Heart left ventricle (tissue), 16 donors: ENCODE measurements at places on chromosomes 6 and 20. TPM values are rescaled to one million over a fixed set of nuclear protein-coding genes. Genes with fewer than 3 reads are reported as not detected.

GRCh38 chr6:5450073-5450472 lies 188.8 kb downstream of the FARS2 start:
- no peaks in the 10 kb centered on the region for H3K36me3 ChIP-seq
- no peak overlapping the region for H3K27ac ChIP-seq
- H3K27me3 ChIP-seq = no peaks in the 10 kb centered on the region

GRCh38 chr20:59006167-59006863 lies 739 bp downstream of the CTSZ start:
- H3K4me3 ChIP-seq = peak overlapping the region; percentile 95
- peaks cover under 1% of the 10 kb centered on the region for H3K36me3 ChIP-seq

- H3K27ac ChIP-seq = no peak overlapping the region
- H3K4me1 ChIP-seq = peaks cover 6% of the 10 kb centered on the region
- no peak for DNase-seq
- no peaks in the 10 kb centered on the region for H3K27me3 ChIP-seq
- no peak overlapping the region for H3K4me3 ChIP-seq
Observed at GRCh38 chr6:150636808-150637207, 37.1 kb downstream of the PLEKHG1 start.

GRCh38 chr6:15493437-15494168 lies 169.2 kb downstream of the DTNBP1 start:
- no peak for DNase-seq
- no peak overlapping the region for H3K4me3 ChIP-seq
- no peak overlapping the region for H3K27ac ChIP-seq
- peaks cover 13% of the 10 kb centered on the region for H3K36me3 ChIP-seq
- peaks cover 35% of the 10 kb centered on the region for H3K4me1 ChIP-seq

- no peaks in the 10 kb centered on the region for H3K4me1 ChIP-seq
- H3K27ac ChIP-seq = no peak overlapping the region
- no peaks in the 10 kb centered on the region for H3K36me3 ChIP-seq
- no peak overlapping the region for H3K4me3 ChIP-seq
- no peak for DNase-seq
- H3K27me3 ChIP-seq = no peaks in the 10 kb centered on the region
Observed at GRCh38 chr6:63317641-63318040, 2.1 kb downstream of the LGSN start.

DNA sequence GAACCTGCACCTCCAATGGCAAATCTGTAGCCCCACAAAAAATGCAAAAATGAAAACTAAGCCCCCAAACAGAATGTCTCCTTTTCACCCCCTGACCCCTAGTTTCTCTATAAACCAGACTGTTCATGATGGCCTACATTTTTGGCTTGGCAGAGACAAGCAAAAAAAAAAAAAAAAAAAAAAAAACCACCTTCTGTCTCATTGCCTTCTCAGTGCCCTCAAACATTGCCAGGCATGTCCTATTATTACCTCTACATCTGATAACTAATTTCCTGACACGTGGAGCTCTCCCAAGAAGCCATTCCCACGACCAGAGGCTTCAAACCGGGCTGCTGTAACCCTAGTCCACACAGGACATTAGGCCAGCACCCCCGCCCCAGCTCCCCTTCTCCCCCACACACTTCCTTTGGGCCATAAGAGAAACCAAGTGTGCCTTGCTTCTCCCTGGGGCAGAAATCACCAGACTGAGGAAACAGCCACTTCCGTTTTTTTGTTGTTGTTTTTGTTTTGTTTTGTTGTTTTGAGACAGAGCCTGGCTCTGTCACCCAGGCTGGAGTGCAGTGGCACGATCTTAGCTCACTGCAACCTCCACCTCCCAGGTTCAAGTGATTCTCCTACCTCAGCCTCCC lies 65.4 kb downstream of the GPR6 start:
- H3K4me1 ChIP-seq = no peaks in the 10 kb centered on the region
- no peak overlapping the region for H3K27ac ChIP-seq
- H3K27me3 ChIP-seq = no peaks in the 10 kb centered on the region
- no peaks in the 10 kb centered on the region for H3K36me3 ChIP-seq
- no peak for DNase-seq
- H3K4me3 ChIP-seq = no peak overlapping the region

DNA sequence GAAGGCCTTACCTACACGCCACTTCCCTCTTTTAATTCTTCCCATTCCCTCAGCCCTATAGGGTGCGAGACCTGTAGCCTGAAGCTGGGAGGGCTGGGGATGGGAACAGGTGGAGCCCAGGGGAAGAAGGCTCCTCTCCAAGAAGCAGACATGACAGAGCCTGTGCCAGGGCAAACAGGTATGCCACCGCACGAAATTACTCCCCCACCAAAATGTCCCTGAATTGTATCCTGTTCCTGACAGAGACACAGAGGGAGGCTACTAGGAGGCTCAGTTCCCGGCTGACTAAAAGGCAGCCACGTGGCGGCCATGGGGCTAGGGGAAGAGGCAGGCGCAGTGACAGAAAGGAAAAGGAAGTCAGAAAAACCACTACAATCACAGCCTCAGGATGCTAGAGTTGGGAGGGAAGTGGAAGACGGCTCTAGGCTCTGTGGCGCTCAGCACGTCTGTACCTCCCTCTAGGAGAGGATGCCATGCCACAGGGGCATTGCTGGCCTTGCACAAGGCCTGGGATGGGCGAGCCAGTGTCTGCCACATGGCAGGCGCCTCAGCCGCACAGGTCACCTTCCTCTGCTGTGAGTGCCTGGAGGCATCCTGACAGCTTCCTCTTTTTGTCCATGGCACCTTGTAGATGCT lies 27.7 kb downstream of the TFEB start:
- H3K4me3 ChIP-seq = no peak overlapping the region
- no peak for DNase-seq
- no peaks in the 10 kb centered on the region for H3K27me3 ChIP-seq
- H3K27ac ChIP-seq = peak overlapping the region; percentile 71

DNA sequence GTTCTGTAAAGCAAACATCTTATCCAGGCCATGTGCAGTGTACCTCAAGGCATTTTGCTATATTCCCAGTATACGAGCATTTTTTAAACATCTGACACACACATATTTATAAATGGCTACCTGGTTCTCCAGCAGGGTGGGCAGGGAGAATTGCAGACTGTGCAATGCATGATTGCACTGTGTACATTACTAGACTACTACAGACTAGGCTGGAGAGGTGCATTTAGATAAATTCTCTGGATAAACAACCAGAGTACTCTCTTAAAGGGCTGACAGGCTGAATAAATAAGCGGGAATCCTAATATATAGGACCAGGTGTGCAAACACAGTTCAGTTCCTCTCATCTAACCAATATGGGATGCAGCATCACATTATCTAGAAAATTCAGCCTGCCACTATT lies 428.3 kb upstream of the ARID1B start:
- no peaks in the 10 kb centered on the region for H3K4me1 ChIP-seq
- H3K4me3 ChIP-seq = no peak overlapping the region
- H3K27ac ChIP-seq = no peak overlapping the region

DNA sequence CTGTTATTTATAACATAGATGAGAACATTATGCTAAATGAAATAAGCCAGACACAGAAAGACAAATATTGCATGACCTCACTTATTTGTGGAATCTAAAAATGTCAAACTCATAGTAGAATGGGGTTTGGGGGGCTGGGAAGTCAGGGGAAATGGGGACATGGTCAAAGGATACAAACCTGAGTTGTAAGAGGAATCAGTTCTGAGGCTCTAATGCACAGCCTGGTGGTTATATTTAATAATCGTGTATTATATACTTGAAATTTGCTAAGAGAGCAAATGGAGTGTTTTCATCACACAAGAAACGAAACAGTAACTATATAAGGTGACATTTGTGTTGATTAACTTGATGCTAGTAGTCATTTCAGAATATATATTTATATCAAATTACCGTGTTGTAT lies 40.8 kb upstream of the GFOD1 start:
- peaks cover 30% of the 10 kb centered on the region for H3K4me1 ChIP-seq
- no peak overlapping the region for H3K4me3 ChIP-seq
- DNase-seq = no peak

- H3K4me1 ChIP-seq = no peaks in the 10 kb centered on the region
- DNase-seq = no peak
- H3K36me3 ChIP-seq = no peaks in the 10 kb centered on the region
- H3K27me3 ChIP-seq = no peaks in the 10 kb centered on the region
Observed at GRCh38 chr6:169044381-169045230, 209.0 kb downstream of the THBS2 start.

DNA sequence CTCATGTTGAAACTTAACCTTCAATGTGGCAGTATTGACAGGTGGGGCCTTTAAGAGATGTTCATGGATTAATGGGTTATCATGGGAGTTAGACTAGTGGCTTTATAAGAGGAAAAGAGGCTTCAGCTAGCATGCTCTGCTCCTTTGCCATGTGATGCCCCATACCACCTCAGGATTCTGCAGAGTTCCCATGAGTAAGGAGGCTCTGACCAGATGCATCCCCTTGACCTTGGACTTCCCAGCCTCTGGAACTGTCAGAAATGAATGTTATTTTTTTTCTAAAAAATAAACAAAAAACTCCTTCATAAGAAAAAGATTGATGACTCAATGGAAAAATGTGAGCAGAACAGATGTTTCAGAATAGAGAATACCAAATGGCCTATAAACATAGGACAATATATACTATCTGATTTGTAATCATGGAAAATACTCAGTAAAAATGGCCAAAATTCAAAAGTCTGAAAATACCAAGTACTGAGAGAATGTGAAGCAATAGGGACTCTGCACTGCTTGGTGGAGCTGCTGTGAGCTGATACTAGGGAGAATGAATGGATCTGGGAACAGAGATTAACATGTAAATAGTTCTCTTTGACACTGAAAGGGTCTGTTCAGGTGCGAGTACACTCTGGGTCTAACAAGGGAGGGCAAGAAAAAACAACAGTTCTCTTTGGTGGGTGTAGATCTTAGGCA lies 7.4 kb upstream of the TRIM39 start:
- H3K27ac ChIP-seq = no peak overlapping the region
- H3K4me3 ChIP-seq = no peak overlapping the region
- DNase-seq = no peak
- H3K27me3 ChIP-seq = no peaks in the 10 kb centered on the region
- H3K36me3 ChIP-seq = peaks cover 11% of the 10 kb centered on the region

DNA sequence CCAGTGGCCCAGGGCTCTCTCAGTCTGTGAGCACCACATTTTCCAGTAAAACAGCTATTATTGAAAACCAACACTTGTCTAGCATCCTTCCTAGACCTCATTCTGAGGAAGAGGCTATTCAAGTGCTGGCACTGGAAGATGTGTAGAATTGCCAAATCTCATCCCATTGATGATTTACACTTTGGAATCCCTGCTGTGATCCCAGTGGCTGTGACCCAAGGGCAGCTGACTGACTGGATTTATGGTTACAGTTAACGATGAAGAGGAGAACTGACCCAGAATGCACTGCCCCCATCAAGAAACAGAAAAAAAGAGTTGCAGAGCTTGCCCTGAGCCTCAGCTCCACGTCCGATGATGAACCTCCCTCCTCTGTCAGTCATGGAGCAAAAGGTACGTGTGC lies 2.4 kb downstream of the CMTR1 start:
- H3K27me3 ChIP-seq = no peaks in the 10 kb centered on the region
- H3K27ac ChIP-seq = no peak overlapping the region
- DNase-seq = no peak
- H3K4me3 ChIP-seq = no peak overlapping the region
- peaks cover 48% of the 10 kb centered on the region for H3K36me3 ChIP-seq
- H3K4me1 ChIP-seq = peaks cover 29% of the 10 kb centered on the region

- H3K27ac ChIP-seq = no peak overlapping the region
- H3K4me1 ChIP-seq = peaks cover 19% of the 10 kb centered on the region
- no peak for DNase-seq
- H3K4me3 ChIP-seq = no peak overlapping the region
- no peaks in the 10 kb centered on the region for H3K27me3 ChIP-seq
- no peaks in the 10 kb centered on the region for H3K36me3 ChIP-seq
Observed at GRCh38 chr6:11331111-11331510, 98.6 kb upstream of the NEDD9 start.

DNA sequence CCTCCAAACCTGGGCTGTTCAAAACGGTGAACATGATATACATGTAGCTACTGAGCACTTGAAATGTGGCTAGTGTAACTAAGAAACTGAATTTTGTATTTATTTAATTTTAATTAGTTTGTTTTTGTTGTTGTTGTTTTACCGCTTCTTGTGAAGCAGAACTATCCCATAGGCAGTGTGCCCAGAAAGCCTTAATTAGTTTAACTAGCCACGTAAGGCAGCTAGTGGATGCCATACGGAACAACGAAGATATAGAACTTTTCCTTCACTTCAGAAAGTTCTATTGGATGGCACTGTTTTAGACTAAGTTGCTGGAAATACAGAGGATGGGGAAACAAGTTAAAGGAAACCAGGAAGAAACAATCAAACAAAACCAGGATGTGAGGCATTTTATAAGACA lies 70.6 kb downstream of the NUDT3 start:
- peaks cover 47% of the 10 kb centered on the region for H3K4me1 ChIP-seq
- H3K4me3 ChIP-seq = no peak overlapping the region
- H3K36me3 ChIP-seq = no peaks in the 10 kb centered on the region
- H3K27ac ChIP-seq = no peak overlapping the region
- DNase-seq = no peak

DNA sequence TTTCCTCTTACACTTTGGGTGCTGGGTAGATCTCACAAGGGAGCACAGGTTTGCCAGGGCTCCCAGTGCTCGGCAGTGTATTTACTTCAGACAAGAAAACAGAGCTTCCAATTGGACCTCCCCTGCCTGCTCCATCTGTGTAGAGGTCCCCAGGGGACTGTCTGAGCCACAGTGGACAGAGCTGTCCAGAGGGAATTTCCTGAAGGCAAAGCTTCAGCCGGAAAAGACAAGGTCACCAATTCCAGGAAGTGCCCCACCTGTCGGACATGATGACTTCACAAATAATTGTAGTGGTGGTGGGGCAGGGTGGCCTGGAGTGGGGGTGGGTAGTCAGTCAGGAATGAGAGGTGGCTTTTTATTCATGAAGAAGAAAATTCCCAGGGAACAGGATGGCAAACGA lies 18.6 kb downstream of the ADGRF5 start:
- DNase-seq = peak; percentile 68
- no peaks in the 10 kb centered on the region for H3K27me3 ChIP-seq
- no peaks in the 10 kb centered on the region for H3K36me3 ChIP-seq
- no peaks in the 10 kb centered on the region for H3K4me1 ChIP-seq

DNA sequence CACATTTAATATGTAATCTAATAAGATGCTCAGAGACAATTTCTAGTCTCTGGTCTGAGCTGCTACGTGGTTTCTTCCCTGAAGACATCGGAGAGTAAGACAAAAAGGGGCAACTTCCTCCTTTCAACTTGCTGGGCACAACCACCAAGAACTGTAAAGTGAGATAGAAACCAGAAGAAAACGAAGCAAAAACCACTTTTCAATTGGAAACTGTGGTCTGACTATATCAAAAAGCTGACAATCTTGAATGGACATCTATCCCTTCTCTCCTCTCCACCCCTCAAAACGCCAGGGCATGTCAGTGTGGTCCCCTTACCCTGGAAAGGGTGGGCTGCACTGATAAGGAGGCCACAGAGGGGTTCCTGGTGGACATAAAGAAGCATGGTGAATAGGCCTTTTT lies 269.1 kb downstream of the CD83 start:
- H3K27me3 ChIP-seq = no peaks in the 10 kb centered on the region
- no peak for DNase-seq
- no peak overlapping the region for H3K4me3 ChIP-seq
- H3K27ac ChIP-seq = no peak overlapping the region
- no peaks in the 10 kb centered on the region for H3K36me3 ChIP-seq

BTBD3 gene
- 23.2 TPM for total RNA-seq

C6orf15 gene
- total RNA-seq = not detected

FOXF2 gene
- 0.09 TPM for total RNA-seq

CST5 gene
- not detected for total RNA-seq

RPP40 gene
- total RNA-seq = 3.6 TPM

ARMH2 gene
- not detected for total RNA-seq

FAM83C gene
- not detected for total RNA-seq

NR2E1 gene
- total RNA-seq = not detected

GTF3C6 gene
- 116 TPM for total RNA-seq

KIF25 gene
- 0.25 TPM for total RNA-seq

OPRM1 gene
- not detected for total RNA-seq

SIRPA gene
- total RNA-seq = 13.6 TPM

BHLHE23 gene
- total RNA-seq = not detected

SLC16A10 gene
- total RNA-seq = 6.6 TPM

ZNF512B gene
- 10.3 TPM for total RNA-seq

TFAP2D gene
- total RNA-seq = not detected

LY86 gene
- total RNA-seq = 0.46 TPM
